ENCODE measurements at places on chromosomes 6 and 20.

DNA sequence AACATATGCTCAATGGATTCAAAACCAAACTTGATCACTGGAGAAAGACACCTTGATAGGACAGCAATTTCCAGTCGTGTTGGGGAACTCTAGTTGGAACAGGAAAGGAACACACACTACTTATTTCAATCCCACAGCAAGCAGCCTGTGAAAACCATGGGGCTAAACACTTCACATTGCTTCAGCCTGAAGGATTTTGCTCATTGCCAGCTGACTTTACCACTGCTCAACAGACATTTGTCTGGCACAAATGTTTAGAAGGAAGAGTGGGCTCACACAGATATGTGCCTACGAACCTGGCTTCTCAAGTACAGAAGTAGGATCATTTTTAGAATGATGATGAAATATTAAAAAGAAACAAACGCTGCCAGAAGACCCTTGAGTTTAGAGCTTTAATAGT, 598.1 kb downstream of the PHF3 start:
- DNase-seq = no peak

DNA sequence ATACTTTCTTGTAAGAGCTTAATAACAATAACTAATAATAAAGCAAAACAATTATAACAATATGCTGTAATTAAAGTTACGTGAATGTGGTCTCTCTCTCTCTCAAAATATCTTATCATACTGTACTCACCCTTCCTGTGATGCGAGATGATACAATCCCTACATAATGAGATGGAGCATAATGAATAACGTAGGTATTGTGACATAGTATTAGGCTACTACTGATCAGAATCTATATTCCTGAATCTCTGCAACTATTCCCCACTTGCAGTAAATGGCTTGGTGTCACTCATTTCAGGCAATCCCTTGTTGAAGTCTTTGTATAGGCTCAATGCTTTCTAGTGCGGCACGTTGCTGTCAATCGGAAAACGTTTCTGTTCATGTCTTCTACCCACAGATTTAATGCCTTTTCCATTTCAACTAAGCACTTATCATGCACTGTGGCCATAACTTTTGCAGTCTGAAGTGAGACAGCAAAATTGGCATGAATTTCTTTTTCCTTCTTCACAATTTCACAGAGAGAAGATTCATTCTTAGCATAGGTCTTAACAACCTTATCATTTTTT, 32.3 kb downstream of the MOXD1 start:
- no peak for DNase-seq

- DNase-seq = no peak
These were observed 3.3 kb upstream of the PACSIN1 start for GRCh38 chr6:34462551-34462971.

DNA sequence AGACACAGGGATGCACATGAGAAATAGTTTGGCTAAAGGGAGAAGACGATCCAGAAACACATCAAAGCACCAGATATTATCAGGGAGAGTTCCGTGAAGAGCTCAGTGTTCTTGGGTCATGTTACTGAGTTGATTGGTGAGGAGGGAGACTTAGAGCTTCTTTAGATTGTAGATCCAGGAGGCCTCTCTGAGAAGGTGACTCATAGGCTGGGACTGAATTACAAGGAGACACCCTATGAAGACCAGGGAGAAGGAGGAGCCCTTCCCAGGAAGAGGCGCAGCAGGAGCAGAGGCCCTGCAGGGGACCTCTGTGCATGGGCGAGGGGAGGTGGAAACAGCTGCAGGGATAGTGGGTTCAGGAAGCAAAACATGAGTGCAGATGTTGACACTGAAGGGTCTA, 196.5 kb downstream of the SLC24A3 start:
- no peak for DNase-seq

GRCh38 chr6:6559994-6560570, 28.4 kb upstream of the LY86 start:
- DNase-seq = no peak

GRCh38 chr6:148192310-148192709, 150.3 kb upstream of the SASH1 start:
- DNase-seq = no peak

DNA sequence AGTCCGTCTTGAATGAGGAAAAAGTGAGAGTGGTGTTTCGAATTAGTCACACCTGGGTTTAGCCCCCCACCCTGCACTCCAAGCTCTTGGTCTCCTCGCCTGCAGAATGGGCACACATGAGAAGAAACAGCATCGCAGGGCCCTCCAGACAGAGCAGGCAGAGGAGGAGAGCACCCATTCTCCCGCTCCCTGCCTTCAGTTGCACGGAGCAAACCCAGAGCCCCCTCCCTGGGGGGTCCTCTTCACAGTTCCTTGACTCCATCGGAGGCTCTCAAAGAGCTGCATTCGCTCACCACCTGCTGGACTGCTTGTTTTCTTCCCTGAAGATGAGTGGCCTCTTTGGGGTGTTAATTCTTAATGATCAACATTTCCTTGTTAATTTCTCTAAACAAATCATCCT, 5.1 kb downstream of the CST7 start:
- DNase-seq = no peak
